Urinary bladder (tissue), 4 donors: ENCODE measurements at places on chromosomes 13 and 19. TPM values are rescaled to one million over a fixed set of nuclear protein-coding genes. Genes with fewer than 3 reads are reported as not detected.

COX7A1 gene
- total RNA-seq, result 15.1 TPM

C19orf67 gene
- not detected for total RNA-seq

TMEM255B gene
- 4.9 TPM for total RNA-seq

IQCN gene
- total RNA-seq, result 1.3 TPM

FPR3 gene
- 1.0 TPM for total RNA-seq

CEACAM20 gene
- not detected for total RNA-seq

CGB5 gene
- not detected for total RNA-seq

ZNF112 gene
- total RNA-seq, result 18.7 TPM

ATP1A3 gene
- 0.37 TPM for total RNA-seq

LHFPL6 gene
- 84.3 TPM for total RNA-seq
